Suppressor macrophage treated with lipopolysaccharide for 1 hour (primary cell): ENCODE measurements at places on chromosomes 2 and 18.

DNA sequence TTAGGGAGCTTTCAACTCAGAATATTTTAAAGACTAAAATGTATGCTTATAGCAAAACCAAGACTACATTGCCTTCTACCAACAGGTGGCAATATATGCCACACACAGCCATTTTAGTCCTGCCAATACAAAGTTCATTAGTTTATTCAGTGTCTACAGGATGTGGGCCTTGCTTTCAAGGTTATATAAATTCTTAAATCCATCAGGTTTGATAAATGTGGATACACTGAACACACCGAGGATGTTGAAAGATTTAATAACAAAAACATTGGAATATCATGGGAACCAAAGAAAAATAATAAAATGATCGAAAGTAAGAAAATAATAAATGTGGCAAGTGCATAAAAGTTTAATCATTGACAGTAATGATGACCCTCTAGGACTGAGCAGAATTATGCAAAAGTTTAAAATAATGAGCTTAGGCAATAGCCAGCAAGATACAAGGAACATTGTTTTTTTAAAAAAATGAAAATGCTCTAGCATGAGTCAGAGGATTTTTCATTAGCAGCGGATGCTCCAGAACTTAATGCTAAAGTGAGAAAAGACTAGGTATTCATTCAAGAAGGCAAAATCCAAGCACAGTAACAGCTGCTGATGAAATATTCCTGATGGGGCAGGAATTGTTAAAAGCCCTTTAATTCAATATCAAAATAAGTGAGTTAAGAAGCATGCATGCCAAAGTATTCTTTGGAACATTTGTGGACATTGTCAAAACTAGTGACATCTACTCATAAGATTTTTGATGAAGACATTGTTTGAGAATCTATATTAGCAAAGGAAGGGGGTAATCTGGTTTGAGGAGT lies 14.2 kb downstream of the SCN9A start:
- peak; percentile 56 for DNase-seq

DNA sequence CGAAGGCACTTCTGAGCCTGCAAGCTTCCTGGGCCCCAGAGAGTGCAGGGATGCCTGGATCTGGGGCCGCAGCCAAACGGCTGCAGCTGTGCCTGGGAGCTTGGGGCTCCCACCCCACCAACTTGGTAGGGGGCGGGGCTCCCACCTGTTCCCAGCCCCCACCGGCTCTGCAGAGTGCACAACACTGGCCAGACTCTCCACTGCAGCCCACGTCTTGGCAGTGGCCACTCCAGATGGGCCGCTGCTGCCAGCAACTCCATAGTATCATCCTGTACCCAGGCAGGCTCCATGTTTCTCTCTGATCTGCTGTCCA lies 9.9 kb downstream of the DYSF start:
- DNase-seq = no peak

DNA sequence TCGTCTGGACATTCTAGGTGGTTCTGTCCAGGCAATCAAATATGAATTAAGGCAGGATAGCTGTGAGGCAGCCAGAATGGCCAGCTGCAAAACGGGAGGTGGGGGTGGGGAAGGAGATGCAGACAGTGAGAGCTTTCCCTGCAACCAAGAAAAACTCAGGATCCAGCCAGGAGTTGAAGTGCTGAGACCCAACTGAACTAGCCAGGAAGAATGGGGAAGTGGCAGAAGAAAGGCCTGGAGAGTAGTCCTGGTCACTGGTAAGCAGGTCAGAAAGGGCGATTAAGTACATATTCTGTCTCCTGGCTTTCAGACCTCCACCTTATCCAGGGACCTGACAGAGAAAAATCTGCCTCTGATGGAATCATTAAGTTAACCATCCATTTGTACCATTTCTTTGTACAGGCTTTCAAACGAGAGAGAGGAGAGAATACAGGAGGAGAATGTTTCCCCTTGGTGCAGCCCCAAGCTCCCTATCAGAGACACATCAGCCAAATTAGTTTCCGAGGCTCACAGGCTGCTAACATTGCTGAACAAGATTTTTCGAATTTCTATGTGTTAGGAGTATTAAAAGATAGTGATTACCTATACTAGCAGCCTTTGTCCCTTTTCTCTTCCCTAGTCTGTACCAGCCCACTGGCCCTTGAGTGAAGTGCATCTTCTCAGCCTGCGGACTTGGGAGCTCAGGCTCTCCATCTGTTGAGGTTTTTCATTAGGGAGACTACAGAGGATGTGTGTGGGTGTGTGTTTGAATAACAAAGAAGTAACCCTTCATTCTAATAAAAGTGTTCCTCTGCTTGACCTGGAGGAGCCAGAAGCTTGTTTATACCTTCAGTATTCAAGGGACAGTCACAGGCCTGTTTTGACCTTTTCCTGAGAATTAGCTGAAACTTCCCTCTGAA lies 12.5 kb upstream of the HOXD1 start:
- DNase-seq = no peak

DNA sequence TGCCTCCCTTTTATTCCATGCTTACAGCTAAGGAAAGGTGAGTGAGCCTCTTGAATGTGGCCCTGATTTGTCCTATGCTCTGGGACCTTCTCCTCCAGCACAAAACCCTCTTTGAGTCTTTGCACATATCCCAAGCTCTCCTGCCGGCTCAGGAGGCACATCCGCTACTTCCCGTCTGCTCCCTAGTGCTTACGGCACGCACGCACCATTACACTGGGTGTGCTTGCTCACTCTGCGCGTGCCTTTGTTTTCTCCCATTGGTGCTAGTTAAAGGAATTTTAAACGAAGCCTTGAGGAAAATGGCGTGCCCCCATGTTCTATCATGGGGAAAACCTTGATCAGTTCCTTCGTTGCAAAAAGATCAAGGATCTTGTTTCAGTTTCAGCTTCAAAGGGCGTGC lies 7.9 kb upstream of the DGKD start:
- no peak for DNase-seq

- no peak for DNase-seq
These were observed 65.1 kb upstream of the STAM2 start for GRCh38 chr2:152240559-152241231.

- DNase-seq = no peak
These were observed 638.0 kb downstream of the CNTNAP5 start for GRCh38 chr2:124662946-124663644.

GRCh38 chr2:134232868-134233727 lies 20.8 kb upstream of the MGAT5 start:
- peak; percentile 35 for DNase-seq

DNA sequence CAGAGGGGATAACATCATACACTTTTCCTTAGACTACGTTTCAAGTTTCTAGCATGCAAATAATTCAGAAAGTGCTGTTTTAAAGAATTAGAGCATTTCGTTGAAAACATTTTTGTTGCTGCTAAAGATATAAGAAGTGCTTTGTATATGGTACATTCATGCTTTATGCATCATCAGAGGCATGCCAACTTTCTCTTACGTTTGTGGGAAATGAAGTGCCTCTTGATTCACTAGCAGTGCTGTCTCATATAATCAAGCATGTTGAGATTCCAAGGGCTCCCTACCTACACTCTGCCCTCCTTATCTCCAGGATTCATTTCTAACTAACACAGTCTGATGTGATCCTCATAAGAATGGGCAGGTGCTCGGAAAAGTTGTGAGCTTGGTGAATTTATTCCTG lies 748.6 kb upstream of the DDX18 start:
- no peak for DNase-seq

GRCh38 chr2:68907920-68908253 lies 36.7 kb upstream of the BMP10 start:
- DNase-seq = no peak

- DNase-seq = peak; percentile 80
These were observed 20.7 kb upstream of the MREG start for GRCh38 chr2:216034065-216034464.

DNA sequence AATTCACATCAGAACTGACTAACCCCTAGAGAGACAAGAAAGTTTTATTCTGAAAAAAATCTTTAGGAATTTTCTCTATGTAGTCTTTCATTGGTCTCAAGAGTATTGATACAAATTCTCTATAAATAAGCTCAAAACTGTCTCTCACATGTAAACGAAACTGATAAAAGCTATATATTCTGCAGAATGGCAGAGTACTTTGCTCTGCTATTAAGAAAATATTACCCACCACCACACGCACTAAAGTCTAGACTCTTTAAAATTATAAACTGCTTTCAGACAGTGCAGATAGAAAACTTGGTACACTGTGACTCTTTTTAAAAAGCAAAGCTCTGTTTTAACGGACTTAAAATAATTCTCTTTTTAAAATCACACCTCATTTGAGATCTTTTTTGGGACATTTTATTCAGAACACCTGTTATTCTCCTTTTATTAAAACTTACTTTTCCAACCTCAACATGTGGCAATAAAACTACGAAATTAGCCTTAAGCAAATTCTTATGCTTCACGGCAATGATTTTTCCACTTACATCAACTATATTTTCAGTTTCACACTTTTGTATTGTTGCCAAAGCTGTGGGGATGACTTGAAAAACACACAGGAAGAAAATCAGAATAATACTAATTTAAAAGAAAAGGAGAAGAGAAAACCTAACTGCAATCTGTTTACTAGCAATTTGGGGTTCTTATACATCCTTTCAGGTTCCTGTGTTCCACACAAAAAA lies 58.0 kb downstream of the CCDC88A start:
- no peak for DNase-seq

DNA sequence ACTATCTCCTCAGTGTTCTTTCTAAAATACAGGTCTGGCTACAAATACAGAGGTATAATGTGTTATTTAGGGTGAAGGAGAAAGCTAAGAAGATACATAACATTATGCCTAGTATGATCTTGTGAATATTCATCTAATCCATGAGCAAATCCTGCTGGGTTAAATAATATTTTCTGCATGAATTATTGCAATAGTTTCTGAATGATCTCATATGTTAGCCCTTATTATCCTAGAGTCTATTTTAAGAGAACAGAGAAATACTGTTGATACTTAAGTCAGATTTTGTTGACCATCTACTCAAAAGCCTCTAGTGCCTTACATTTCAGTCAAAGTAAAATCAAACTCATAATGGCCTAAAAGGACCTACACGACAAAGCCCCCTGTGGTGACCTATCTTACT lies 382.3 kb downstream of the FIGN start:
- DNase-seq = no peak

DNA sequence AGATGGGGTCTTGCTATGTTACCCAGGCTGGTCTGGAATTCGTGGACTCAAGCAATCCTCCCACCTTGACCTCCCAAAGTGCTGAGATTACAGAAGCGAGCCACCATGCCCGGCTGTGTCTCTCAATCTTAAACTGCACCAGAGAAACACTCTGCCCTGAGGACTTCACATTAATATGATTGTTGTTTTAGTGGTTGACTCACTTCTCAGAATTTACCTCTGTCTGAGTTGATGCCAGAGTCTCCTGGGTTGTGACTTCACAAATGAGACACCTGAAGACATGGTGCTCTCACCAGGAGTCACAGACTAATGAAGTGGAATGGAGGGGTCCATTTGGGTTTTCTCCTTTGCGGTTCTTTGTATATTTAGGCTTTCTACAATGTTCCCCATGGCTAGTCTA lies 61.0 kb upstream of the TGIF1 start:
- DNase-seq = no peak

- peak; percentile 15 for DNase-seq
These were observed 69.5 kb downstream of the CAVIN2 start for GRCh38 chr2:191777351-191777750.

GRCh38 chr2:126177479-126177878 lies 478.5 kb upstream of the GYPC start:
- no peak for DNase-seq

DNA sequence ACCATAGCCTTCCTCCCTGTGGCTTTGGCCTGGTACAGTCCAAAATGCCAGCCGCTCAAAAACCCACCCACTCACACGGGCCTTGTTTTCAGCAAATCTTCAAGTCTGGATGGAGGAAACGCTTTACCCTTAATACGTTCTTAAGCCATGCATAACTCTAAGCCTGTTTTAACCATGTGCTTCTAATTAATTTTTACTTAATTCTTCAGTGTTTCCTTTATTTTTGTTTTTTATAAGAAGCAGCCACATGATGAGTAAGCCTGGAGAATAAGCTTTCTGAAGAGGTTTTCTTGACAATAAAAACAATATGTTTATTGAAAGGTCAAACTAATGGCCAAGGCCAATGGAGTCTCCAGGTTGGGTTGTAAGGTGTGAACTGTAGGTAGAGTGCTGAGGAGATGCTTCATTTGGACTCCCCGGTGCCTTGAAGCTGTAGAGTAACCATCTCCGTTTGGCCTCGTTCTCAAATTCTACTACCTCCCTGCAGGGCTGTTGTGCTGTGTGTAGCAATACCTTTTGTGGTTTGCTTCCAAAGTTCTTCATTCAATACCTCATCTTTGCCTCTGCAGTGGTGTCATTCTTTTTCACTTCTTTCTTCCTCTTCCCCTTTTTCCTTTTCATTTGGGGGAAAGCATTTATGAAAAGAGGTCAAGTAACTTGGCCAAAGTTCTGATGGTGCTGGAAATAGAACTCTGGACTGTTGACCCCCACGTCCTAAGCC lies 113.7 kb downstream of the PRKCE start:
- peak; percentile 76 for DNase-seq

DNA sequence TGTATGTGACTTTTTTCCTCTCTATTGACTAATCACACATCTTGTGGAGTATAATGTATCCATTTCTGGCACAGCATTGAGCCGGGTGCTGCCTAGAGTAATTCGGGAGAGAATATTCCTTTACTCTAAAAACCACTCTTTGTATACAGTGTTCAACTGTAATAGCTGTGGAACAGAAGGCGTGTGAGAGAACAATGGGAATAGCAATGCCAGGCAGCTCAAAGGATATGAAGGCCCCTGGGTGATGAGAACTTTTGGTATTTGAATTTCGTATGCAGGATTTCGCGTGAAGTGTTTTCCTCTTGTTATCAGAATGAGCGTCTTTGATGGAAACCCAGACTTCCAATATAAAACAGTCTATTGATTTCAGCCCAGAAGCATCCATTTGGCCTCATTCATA lies 84.6 kb upstream of the MAP3K20 start:
- no peak for DNase-seq

DNA sequence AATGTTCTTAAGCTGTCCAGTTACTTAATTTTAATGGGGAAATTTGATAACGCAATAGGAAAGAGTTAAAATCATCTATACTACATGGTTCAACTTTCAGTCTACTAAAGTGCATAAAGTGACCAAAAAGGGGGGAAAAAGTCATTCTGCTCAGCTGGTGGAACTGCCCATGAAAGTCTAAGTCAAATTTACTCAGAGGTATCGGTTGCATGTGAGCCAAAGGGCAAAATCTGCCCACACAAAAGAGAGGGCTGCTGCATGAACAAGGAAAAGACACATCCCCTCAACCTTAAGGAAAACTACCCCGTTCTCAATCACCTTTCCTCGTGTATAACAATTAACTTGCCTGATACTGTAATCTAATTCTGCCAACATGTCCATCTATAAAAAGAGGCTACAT lies 126.1 kb downstream of the TCF4 start:
- no peak for DNase-seq

- no peak for DNase-seq
These were observed 91.3 kb downstream of the NBEAL1 start for GRCh38 chr2:203105996-203106395.

- no peak for DNase-seq
These were observed 283.9 kb upstream of the SIX2 start for GRCh38 chr2:45293182-45293581.

- no peak for DNase-seq
These were observed 162.5 kb upstream of the SLC1A4 start for GRCh38 chr2:64826703-64827102.
